ENCODE measurements at places on chromosomes 6 and 20. TPM values are rescaled to one million over a fixed set of nuclear protein-coding genes. Genes with fewer than 3 reads are reported as not detected.

The YWHAB gene
- total RNA-seq: 176 TPM

The GPSM3 gene
- total RNA-seq: 268 TPM

The USP49 gene
- 1.7 TPM for total RNA-seq

The SEMG1 gene
- not detected for total RNA-seq

The RIMS4 gene
- total RNA-seq: not detected

The PLEKHG1 gene
- 4.7 TPM for total RNA-seq

The FAM209B gene
- 3.2 TPM for total RNA-seq

The IP6K3 gene
- total RNA-seq: not detected

The MC3R gene
- total RNA-seq: not detected

- H3K4me1 ChIP-seq: no peaks in the 10 kb centered on the region
- no peak overlapping the region for H3K4me3 ChIP-seq
- no peaks in the 10 kb centered on the region for H3K27me3 ChIP-seq
- no peak for DNase-seq
- H3K27ac ChIP-seq: no peak overlapping the region
Measured at GRCh38 chr6:121492536-121492935, 57.1 kb downstream of the GJA1 start.

- H3K27me3 ChIP-seq: peaks cover 71% of the 10 kb centered on the region
- no peak for DNase-seq
- H3K4me3 ChIP-seq: no peak overlapping the region
- peaks cover 8% of the 10 kb centered on the region for H3K36me3 ChIP-seq
Measured at GRCh38 chr20:4602297-4602631, 119.4 kb upstream of the PRND start.

GRCh38 chr20:35314816-35315631, 22.8 kb upstream of the FAM83C start:
- peaks cover 4% of the 10 kb centered on the region for H3K36me3 ChIP-seq
- no peak for DNase-seq
- H3K4me3 ChIP-seq: no peak overlapping the region
- H3K27ac ChIP-seq: no peak overlapping the region
- H3K27me3 ChIP-seq: no peaks in the 10 kb centered on the region
- H3K4me1 ChIP-seq: peaks cover 15% of the 10 kb centered on the region

GRCh38 chr6:157927011-157927410, 54.7 kb upstream of the SYNJ2 start:
- no peak for DNase-seq
- H3K4me1 ChIP-seq: peaks cover 3% of the 10 kb centered on the region
- no peaks in the 10 kb centered on the region for H3K36me3 ChIP-seq
- no peaks in the 10 kb centered on the region for H3K27me3 ChIP-seq
- no peak overlapping the region for H3K4me3 ChIP-seq

- no peaks in the 10 kb centered on the region for H3K36me3 ChIP-seq
- H3K27me3 ChIP-seq: peaks cover 5% of the 10 kb centered on the region
- no peak for DNase-seq
- no peak overlapping the region for H3K4me3 ChIP-seq
Measured at GRCh38 chr20:26163890-26164289, 467.2 kb upstream of the ZNF337 start.

DNA sequence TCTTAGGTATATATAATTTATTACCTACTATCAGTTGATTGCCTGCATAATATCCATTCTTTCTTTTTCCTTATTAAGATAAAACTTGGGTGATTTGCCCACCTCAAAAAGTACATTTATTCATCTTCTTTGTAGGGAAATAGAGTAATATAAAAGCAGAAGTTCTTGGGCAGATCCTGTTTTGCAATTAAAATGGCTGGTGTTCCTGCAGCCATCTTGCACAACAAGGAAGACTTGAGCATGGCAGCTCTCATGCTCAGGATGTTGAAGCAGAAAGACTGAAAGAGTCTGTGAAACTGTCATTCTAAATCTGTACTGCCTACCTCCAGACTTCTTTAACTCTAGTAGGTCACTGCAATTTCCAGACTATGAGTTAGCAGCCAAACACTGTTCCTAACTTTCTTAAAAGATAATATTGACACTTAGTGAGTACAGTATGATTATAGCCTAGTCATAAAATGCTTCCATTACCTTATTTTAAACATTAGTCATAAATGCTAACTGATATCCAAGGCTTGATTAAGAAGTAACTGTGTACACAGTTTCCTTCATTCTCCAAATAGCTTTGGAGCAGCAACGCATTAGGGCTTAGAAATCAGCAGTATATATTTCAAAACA, 24.6 kb upstream of the HTR1B start:
- no peak overlapping the region for H3K4me3 ChIP-seq
- DNase-seq: no peak
- H3K27ac ChIP-seq: no peak overlapping the region
- no peaks in the 10 kb centered on the region for H3K27me3 ChIP-seq

DNA sequence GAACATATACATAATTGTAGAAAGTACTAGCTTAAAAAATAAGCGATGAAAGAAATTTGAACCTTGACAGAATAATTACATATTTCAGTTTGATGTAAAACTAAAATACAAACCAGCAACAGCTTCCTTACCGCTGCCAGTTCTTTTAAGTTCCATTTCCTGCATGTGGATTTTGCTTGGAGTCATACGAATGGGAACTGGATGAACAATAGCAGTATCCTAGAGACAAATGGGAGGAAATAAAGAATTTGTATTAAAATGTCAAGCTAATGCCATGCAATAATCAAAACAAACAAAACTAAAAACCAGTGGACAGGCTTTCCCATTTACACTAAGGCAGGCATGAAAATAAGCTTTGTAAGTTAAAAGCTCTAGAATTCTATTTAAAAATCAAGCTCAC, 67.1 kb downstream of the REPS1 start:
- H3K27ac ChIP-seq: no peak overlapping the region
- H3K27me3 ChIP-seq: no peaks in the 10 kb centered on the region
- H3K4me1 ChIP-seq: peaks cover 6% of the 10 kb centered on the region
- peaks cover 8% of the 10 kb centered on the region for H3K36me3 ChIP-seq
- no peak for DNase-seq

GRCh38 chr6:45507186-45507585, 129.5 kb upstream of the SUPT3H start:
- no peak overlapping the region for H3K4me3 ChIP-seq
- H3K4me1 ChIP-seq: peaks cover 34% of the 10 kb centered on the region
- no peak for DNase-seq
- H3K27me3 ChIP-seq: no peaks in the 10 kb centered on the region

DNA sequence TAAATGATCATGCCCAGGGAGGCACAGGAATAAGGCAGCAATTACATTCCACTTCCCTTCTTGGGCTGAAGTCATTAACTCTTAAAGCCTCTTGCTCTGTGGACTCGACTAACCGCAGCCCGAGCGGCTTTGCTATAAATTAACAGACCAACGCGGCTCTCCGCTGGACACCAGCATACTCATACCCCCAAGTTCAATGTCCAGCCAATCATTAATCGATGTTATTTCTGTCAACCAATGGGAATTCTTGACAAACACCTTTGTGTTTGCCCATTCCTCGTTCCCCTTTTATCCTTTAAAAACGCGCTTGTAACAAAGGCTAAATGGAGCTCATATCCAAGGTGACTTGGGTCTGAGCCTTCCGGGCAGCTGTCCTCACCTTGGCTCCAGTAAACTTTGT, 183.1 kb upstream of the RALGAPA2 start:
- peaks cover 2% of the 10 kb centered on the region for H3K4me1 ChIP-seq
- H3K27me3 ChIP-seq: peaks cover 23% of the 10 kb centered on the region
- H3K4me3 ChIP-seq: no peak overlapping the region
- no peaks in the 10 kb centered on the region for H3K36me3 ChIP-seq

DNA sequence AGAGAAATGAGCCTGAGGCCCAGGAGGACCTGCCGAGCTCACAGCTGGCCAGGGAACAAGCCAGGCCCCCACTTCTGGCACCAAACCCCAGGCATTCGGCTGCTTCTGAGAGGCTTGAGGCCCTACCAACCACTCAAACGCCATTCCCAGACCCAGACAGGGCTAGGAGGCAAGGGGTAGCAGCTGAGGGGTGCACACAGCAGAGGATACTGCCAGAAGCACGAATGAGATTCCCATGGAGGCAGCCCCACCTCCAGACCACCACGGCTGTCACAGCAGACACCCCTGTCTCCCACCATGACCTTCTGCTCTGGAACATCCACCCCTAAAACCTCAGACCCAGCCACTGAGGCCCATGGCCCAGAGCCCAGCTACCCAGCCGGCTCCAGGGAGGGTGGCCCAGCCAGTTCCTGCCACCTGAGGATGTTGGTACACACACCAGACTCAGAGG, 36.1 kb downstream of the NTSR1 start:
- H3K36me3 ChIP-seq: peaks cover 5% of the 10 kb centered on the region
- H3K27ac ChIP-seq: peak overlapping the region; percentile 92
- no peak overlapping the region for H3K4me3 ChIP-seq

DNA sequence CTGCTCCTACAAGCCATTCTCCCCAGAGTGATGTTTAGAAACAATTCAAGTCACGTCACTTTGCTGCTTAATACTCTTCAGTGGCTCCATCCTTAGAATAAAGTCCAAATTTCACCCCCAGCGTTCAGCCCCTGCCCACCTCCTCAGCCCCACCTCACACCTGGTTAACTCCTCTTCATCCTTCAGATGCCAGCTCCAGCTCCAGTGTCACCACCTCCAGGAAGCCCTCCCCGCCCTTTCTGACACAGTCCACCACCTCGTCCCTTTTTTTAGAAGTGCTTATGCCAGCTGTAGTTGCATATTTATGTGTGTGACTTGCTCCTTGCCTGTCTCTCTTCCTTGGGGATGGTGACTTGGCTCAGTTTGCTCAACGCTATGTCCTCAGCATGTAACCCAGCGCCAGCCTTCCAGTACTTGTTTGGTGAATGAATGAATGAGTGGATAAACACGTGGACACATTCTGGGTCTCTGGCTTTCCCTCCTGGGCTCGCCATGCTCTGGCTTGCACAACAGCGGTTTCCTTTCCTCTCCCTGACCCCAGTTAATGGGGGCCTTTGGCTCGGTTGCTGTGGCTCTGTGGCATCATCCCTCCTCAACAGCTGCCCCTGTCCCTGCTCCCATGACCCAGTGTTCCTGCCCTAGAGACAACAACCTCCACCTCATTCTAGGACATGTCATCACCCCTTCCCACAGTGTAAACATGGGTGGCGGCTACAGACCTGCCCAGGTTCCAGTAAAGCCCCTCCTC, 3.7 kb upstream of the IP6K3 start:
- H3K27ac ChIP-seq: no peak overlapping the region
- peaks cover 12% of the 10 kb centered on the region for H3K4me1 ChIP-seq
- no peak for DNase-seq

- H3K27ac ChIP-seq: peak overlapping the region; percentile 75
- H3K36me3 ChIP-seq: no peaks in the 10 kb centered on the region
- H3K4me3 ChIP-seq: no peak overlapping the region
- H3K4me1 ChIP-seq: peaks cover 9% of the 10 kb centered on the region
- no peaks in the 10 kb centered on the region for H3K27me3 ChIP-seq
- DNase-seq: no peak
Measured at GRCh38 chr20:63748934-63749270, 9.3 kb downstream of the SLC2A4RG start.

DNA sequence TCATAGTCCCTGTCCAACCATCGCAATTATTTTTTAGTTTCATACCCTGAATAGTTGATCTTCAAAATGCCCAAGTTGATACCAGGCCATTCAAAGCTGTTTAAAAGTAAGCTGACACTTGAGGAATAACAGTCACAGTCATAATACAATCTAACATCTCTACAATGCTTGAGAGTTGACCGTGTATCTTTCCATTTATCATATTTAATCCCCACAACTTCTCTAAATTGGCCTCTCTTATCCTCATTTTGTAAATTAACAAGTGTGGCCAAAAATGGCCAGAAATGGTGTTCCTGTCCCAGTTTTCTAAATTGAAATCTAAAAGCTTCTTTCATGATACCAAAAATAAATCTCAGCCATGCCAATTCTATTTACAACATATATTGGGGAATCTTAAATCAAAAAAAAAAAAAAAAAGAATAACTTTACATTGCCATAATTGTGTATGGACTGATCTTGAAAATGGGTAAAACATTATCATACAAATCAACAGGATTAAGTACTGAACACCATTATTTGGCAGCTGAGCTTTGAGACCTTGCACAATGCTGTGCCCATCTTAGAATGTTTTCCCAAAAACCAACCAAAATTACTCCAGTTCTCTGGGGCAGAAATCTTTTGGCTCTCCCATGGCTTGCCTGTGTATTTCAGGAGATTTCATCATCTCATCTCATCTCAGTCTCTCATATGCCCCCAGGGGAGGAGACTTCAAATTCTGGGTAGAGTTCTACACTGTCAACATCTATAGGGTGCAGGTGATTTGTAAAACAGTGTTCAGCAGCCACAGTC, 448.7 kb upstream of the JARID2 start:
- H3K36me3 ChIP-seq: peaks cover 3% of the 10 kb centered on the region
- no peak overlapping the region for H3K4me3 ChIP-seq
- peaks cover 15% of the 10 kb centered on the region for H3K27me3 ChIP-seq
- no peak for DNase-seq
- H3K4me1 ChIP-seq: peaks cover 8% of the 10 kb centered on the region

GRCh38 chr6:84059082-84059481, 25.5 kb downstream of the MRAP2 start:
- no peaks in the 10 kb centered on the region for H3K4me1 ChIP-seq
- no peak overlapping the region for H3K4me3 ChIP-seq
- no peak for DNase-seq
- no peaks in the 10 kb centered on the region for H3K36me3 ChIP-seq

DNA sequence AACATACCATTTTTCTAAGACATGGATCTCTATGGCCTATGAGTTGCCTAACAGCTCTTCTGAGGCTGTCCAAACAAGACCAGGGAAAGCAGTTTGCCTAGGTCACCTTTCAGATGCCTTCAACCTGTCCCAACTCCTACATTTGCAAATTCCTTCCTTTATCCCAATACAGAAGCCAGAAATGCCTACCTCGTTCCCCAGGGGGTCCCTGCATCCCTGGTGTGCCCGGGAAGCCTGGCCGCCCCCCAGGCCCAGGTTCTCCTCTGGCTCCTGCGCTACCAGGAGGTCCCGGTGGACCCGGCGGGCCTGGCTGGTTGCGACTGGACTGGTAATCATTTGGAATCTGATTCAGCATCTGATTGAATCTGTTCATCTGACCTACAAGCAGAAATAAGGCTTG, 115.9 kb downstream of the COL12A1 start:
- no peak for DNase-seq
- no peak overlapping the region for H3K27ac ChIP-seq
- no peaks in the 10 kb centered on the region for H3K36me3 ChIP-seq
- peaks cover 3% of the 10 kb centered on the region for H3K4me1 ChIP-seq
- H3K27me3 ChIP-seq: peaks cover 16% of the 10 kb centered on the region

Measured in T-helper 17 cell (primary cell).